ENCODE measurements at places on chromosomes 7 and 10.

GRCh38 chr7:70725448-70725847, 406.5 kb upstream of the GALNT17 start:
- DNase-seq: no peak

DNA sequence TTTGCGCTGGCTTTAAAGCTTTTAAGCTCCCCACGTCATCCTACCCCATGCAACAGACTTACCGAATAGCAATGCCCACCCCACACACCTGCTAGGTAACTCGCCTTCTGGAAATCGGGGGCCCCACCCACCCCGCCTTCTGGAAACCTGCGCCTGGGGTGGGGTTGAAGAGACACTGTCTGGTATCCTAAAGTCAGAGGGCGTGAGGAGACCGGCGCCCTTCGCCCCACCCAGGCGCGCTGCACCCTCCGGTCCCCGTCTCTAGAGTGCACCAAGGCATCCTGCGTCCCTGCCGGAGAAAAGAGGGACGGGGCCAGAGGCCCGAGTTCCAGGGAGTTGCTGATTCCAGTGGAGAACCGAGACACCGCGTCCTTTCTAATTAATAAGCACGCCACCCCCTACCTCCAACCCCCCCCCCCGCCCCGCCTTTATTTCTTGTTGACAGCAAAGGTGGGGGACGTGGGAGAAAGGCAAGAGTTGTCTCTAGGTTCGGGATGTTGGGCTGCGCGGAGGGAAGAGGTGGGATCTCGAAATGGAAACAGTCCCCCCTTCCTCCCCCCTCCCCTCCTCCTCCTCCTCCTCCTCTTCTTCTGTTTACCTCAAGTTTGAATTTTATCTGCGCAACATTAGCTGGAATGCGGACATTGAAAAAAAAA, 220.9 kb upstream of the MKLN1 start:
- DNase-seq: no peak

DNA sequence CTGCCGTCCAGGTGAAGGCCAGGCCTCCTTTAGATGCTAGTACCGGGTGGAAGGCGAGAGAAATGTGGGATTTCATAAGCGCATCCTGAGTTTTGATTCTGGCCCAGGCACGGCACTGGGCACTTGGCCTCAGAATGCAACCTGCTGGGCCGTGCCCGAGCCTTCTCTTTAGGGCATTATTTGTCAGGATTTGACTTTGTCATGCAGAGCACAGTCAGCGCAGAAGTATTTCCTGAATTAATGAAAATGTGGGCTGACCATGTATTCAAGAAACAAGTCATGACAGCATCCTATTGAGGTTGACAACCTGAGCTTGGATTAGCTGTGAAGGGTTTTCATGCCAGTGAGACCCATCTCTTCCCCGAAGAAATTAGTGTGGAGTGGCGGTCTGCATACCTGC, 34.4 kb downstream of the RCC1L start:
- DNase-seq: no peak

- no peak for DNase-seq
These were observed 40.5 kb downstream of the ENTPD1 start for GRCh38 chr10:95796504-95796903.

Data from stimulated activated CD8-positive, alpha-beta memory T cell treated with anti-CD3 and anti-CD28 coated beads, Interleukin-4, amount 100 ng/mL, for 1 hour (primary cell).